ENCODE measurements at places on chromosomes 6 and 20. TPM values are rescaled to one million over a fixed set of nuclear protein-coding genes. Genes with fewer than 3 reads are reported as not detected.

SYCP2 gene
- 56.0 TPM for total RNA-seq

PTGIS gene
- total RNA-seq, result 0.26 TPM

TFAP2A gene
- 77.0 TPM for total RNA-seq

DZANK1 gene
- 1.0 TPM for total RNA-seq

RREB1 gene
- 42.9 TPM for total RNA-seq

CST2 gene
- total RNA-seq, result not detected

ESR1 gene
- total RNA-seq, result 0.50 TPM

PRSS35 gene
- total RNA-seq, result not detected

GJA10 gene
- not detected for total RNA-seq

SLC17A2 gene
- total RNA-seq, result not detected

SLC22A16 gene
- total RNA-seq, result not detected

STX11 gene
- not detected for total RNA-seq

SLC17A9 gene
- total RNA-seq, result 18.8 TPM

AK9 gene
- 5.6 TPM for total RNA-seq

PLA2G7 gene
- total RNA-seq, result 2.1 TPM

Data from Calu3 (cell line).